ENCODE measurements at places on chromosomes 11 and 22. TPM values are rescaled to one million over a fixed set of nuclear protein-coding genes. Genes with fewer than 3 reads are reported as not detected.

MOGAT2 gene
- not detected for total RNA-seq

MB gene
- total RNA-seq: not detected

DNAJB7 gene
- not detected for total RNA-seq

ANO1 gene
- total RNA-seq: 0.40 TPM

GAL3ST1 gene
- total RNA-seq: not detected

TMEM135 gene
- total RNA-seq: 36.8 TPM

SPON1 gene
- total RNA-seq: not detected

OR51E1 gene
- not detected for total RNA-seq

OR5A1 gene
- not detected for total RNA-seq

APOL3 gene
- 36.9 TPM for total RNA-seq

SYT12 gene
- not detected for total RNA-seq

HEPN1 gene
- total RNA-seq: not detected

AMOTL1 gene
- 37.8 TPM for total RNA-seq

KRTAP5-8 gene
- total RNA-seq: not detected

SYCE3 gene
- not detected for total RNA-seq

LRRC55 gene
- not detected for total RNA-seq

OR52A1 gene
- not detected for total RNA-seq

MS4A6A gene
- total RNA-seq: 2.9 TPM

ANGPTL5 gene
- total RNA-seq: not detected

GLYATL1 gene
- not detected for total RNA-seq

Data from endothelial cell of umbilical vein (primary cell).